ENCODE measurements at places on chromosomes 3 and 15.
A peak's percentile ranks its signal among the peaks of the same experiment; 100 is the strongest.

- no peak for DNase-seq
These were observed 14.1 kb downstream of the LYSMD4 start for GRCh38 chr15:99719096-99719541.

DNA sequence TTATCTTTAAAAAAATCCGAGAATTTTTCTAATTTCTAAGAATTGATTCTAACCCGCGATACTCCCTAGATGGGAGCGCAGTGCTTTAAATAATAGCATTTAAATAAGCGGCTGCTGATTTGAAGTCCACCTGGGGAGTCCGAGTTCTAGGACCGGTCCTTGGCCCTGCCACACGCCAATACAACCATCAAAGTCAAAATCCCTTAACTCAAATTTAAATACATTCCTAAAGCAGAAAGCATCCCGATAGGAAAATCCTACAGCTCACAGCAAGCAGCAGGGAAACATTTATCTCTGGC, 508 bp upstream of the ECT2 start:
- DNase-seq, result no peak

- no peak for DNase-seq
These were observed 1.6 kb upstream of the TOPAZ1 start for GRCh38 chr3:44240061-44240460.

DNA sequence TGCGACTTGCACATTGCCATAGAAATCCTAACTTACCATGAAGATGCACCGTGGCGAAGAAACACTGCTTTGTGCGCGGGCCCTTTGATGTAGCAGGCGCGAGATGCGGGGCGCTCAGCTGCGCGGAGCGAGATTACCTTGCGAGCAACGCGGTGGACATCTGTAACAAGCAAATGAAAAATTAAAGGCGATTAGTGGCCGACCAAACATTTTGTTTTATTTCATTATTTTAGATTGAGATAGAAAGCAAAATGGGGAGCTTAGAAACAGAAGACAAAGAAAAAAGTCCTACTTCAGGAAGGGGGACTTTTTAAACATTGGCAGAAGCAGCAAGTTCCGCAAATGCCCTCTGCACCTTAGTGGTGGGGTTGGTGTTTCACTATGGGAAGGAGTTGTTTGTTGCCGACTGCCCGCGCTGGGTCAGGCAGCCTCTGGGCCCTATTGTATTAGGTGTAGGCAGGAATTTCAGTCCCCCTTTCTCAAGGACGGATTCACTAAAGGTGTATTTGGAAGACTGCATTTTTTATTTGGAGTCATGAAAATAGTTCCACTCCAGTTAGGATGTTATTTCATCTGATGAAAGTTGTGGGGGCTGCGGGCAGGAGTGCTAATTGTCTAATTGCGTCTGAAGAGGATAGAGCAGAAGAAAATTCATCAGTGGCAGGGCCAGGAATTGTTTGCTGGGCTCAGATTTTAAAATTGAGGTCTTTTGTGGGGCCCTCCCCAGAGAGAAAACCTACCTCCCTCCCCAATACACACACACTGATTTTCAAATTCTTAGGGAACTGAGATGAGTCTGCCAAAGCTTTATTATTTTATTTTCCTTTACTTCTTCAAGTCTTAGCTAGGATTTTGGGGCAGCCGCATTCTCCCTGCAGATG, 17.4 kb downstream of the ZIC4 start:
- no peak for DNase-seq

- DNase-seq, result no peak
These were observed 28.1 kb downstream of the CPNE4 start for GRCh38 chr3:132006605-132007204.

- peak; percentile 3 for DNase-seq
These were observed 121.2 kb downstream of the TLE3 start for GRCh38 chr15:69976366-69976994.

DNA sequence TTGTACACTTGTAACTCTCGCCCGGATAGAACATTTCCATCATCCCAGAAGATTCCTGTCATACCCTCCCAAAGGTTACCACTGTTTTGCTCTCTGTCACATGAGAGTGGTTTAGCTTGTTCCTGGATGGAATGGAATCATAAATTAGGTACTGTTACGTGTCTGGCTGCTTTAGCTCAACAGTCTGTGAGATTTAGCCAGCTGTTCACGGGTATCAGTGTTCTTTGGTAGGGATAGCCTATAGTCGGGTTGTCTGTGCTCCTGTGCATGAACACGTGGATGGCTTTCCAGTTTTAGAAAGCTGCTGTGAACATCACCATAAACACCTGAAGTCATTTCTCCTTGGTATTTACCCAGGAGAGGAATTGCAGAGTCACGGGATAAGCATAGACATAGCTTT, 58.2 kb upstream of the NR2C2 start:
- DNase-seq, result no peak

DNA sequence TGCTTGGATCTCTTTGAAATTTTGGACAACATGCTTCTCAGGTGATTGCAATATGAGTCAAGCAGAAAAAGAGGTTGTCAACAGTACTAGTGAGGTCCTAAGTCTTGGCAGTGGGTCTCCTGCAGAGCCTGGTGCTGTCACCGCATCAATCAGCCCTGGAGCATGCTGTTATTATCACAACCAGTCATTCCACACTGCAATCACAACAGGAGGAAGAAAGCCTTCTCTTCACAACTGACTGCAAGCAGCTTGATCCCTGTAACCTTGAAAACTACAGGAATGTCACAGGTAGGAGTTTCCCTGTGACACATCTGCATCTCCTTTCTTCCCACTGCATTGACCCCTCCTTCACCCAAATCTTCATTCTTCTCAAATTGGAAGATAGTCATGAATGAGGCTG, 451.1 kb upstream of the ATP11B start:
- DNase-seq, result no peak

GRCh38 chr3:132535575-132536441, 61.3 kb upstream of the ACKR4 start:
- DNase-seq, result peak; percentile 3

DNA sequence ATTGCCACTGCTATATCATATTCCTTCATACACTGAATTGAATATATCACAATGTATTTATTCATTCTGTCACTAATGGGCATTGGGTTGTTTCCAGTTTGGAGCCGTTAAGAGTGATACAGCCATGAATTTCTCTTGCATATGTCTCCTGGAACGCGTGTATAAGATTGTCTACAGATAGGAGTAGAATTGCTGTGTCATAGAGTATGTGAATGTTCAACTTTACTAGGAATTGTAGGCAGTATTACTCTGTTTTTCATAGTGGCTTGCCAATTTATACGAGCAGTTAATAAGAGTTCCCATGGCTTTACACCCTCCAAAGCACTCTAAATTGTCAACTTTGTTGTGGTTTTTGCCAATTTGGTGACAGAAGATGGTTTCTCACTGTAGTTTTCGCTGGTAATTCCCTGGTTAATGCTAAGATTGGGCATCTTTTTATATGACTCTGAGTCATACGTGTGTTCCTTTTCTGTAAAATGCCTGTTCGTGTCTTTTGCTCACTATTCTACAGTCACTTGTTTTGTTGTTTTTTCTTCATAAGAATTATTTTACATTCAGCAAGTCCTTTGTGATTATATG, 136.1 kb upstream of the LIPC start:
- DNase-seq, result no peak

- no peak for DNase-seq
These were observed 6.6 kb upstream of the ZNF148 start for GRCh38 chr3:125381743-125382142.

DNA sequence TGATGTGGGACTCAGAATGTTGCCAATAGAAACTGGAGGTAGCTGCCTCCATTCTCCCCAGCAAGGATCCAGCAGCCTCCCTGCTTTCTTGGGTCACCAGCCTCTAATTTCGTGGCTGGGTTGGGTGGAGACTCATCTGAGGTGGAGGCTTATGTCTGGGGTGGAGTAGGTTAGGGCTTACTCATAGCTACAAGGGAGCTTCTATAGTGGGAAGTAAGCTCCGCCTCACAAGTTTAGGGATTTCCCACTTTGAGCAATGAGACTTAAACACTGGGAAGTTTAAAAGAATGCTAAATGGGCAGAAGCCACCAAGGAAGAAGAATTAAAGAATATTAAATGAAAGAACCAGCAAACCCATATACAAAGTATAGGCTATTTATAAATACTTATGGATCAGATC, 63.8 kb downstream of the GJD2 start:
- no peak for DNase-seq

DNA sequence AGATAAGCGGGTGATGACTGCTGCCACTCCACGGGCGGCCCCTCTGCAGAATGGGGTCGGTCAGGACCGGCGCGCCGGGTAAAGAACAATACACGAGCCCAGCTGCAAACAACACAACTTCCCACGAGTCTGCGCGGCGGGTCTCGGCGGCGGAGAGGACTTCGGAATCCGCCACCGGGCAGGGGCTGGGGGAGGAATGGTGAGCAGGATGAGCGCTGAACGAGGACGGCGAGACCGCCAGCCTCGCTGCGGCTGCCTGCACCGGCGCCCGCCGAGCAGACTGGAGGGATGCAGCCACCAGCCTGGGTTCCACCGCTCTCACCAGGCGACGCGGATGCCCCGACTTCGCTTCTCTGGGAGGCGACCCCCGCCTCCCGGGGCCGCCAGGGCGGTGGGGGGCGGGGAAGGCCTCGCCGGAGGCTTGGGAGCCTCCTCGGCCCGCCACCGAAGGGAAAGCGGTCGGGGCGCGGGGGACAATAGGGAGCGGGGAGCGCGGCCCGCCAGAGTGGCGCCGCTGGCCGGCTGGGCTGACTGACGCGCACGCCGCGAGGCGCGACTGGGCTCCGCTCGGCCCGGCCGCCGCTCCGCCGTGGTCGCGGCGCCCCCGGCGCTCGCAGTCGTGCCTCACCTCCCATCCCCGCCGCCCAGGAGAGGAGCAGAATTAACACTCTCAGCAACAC, 515 bp downstream of the ADAM10 start:
- DNase-seq, result no peak

DNA sequence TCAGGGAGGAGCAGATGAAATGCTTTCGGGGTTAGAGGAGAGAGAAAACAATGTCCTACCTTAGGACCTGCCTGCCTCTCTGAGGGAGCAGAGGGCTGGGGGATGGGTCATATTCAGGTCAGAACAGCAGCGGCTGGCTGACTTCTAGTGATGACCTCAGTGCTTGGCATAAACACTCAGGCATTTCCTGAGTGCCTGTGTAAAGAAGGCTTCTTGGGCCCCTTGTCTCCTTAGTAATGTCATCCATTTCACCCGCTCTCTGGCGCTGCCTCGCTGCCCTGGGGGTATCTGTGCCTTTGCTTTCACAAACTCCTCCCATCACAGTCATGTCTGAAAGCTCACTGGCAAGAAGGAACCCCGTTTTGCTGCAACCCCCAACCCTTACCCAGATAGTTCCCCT, 82.9 kb upstream of the GSK3B start:
- DNase-seq, result no peak

DNA sequence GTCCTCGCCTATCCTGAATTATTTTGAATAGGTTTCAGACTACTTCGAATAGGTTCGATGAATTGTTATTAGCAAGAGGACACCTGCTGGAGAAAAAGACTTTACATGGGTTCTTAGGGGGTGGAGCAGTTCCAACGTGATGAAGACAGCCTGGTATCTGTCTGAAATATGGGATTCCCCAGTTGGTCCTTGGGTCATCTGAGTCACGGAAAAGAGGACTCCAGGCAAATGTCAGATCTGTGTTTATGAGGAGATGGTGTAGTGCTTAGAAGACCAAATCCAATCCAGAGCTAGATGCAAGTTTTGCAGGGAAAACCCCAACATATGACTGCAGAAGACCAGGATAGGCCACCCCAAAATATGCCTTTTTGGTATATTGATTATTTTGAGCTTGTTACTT, 98.9 kb upstream of the IGSF10 start:
- DNase-seq, result no peak

DNA sequence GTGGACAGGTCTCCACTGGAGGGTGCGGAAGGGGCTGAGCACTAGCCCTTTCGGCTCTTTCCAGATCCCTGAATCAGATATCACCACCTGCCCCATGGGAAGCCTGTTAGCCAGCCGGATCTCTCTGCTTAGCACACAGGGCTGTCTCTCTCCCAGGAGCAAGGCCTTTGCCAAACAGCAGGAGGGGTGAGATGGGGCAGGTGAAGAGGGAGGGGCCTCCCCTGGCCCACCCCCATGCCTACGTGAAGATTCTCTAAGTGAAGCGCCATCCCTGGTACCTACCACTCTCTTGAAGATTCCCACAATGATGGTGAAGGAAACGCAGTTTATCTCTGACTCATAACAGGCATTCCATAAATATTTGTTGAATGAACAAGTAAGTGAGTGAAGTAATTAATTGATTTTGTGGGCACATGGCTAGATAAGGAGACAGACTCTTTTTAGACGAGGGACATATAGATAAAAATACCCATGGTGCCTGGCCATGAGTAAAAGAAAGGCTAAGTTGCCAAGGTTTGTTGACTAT, 19.6 kb upstream of the HCN4 start:
- no peak for DNase-seq

GRCh38 chr15:77975332-77976094, 102.0 kb downstream of the TBC1D2B start:
- DNase-seq, result no peak

- DNase-seq, result no peak
These were observed 25.8 kb downstream of the ARNT2 start for GRCh38 chr15:80429964-80430363.

DNA sequence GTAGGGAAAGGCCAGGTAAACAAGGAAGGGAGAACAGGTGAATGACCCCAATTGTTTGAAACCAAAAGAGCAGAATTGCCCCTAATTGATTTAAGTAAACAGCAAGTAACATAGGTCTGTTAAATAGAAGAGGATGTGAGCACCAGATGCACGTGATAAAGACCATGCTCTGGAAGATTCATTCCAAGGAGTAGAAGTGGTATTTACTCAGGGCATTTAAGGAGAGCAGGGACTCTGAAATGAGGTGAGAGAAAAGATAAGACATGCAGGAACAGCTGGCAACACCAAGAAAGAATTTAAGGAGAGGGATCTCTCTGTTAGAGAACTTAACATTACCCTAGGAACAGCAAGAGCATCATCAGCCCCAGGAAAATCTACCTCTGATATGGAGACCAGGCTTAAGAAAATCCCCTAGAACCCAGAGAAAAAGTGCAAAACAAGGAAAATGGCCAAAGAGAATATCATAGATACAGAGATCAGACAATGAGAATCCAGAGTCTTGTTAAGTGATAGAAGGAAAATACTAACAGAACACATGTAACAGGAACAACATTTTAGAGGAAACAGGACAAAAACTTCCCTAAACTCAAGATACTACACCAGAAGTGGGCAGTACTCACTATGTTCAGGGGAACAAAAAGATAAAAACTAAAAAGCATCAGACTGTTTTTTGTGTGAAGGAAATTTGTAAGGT, 6.4 kb downstream of the NUDT16 start:
- DNase-seq, result no peak

- no peak for DNase-seq
These were observed 23.8 kb downstream of the VPS39 start for GRCh38 chr15:42184296-42184695.

DNA sequence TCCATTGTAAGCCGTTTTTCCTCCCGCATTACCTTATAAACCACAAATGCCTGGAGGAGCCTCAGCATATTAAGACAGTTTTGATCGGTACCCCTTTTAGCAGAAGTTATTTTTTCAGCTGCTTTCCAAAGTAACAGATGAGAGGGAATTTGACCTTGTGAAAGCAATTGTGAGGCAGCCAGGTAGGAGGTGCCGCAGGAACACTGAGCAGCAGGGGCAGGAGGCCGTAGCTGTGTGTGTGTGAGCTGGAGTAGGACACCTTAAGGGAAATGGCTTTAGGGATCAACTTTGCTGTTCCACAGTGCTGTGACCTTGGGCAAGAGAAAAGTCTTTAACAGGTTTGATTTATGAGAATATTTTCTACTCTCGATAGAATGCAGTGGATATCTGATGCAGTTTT, 482.1 kb downstream of the IL5RA start:
- DNase-seq, result no peak

- DNase-seq, result no peak
These were observed 25.5 kb downstream of the PGPEP1L start for GRCh38 chr15:98981851-98982722.

- DNase-seq, result no peak
These were observed 13.0 kb upstream of the UPK1B start for GRCh38 chr3:119160361-119160760.

All from stimulated activated CD4-positive, alpha-beta T cell treated with anti-CD3 and anti-CD28 coated beads, Interleukin-1b, Interleukin-23, amount 100 ng/mL, for 1 hour (primary cell).